ENCODE measurements at places on chromosomes 5 and 9. TPM values are rescaled to one million over a fixed set of nuclear protein-coding genes. Genes with fewer than 3 reads are reported as not detected.

TPPP gene
- total RNA-seq: 5.3 TPM

DND1 gene
- total RNA-seq: 1.4 TPM

NR5A1 gene
- 0.05 TPM for total RNA-seq

HMHB1 gene
- total RNA-seq: not detected

CDH9 gene
- total RNA-seq: not detected

NR2F1 gene
- total RNA-seq: 5.2 TPM

MUSK gene
- not detected for total RNA-seq

AJM1 gene
- 3.5 TPM for total RNA-seq

TAS2R1 gene
- total RNA-seq: not detected

LCN1 gene
- not detected for total RNA-seq

SHOC1 gene
- not detected for total RNA-seq

TYRP1 gene
- not detected for total RNA-seq

TXNDC8 gene
- not detected for total RNA-seq

ANKRD31 gene
- 0.05 TPM for total RNA-seq

GAPVD1 gene
- total RNA-seq: 20.6 TPM

SPARC gene
- total RNA-seq: 17.7 TPM

PCA3 gene
- not detected for total RNA-seq

TAF11L10 gene
- total RNA-seq: not detected

GPRIN1 gene
- 10.3 TPM for total RNA-seq

PDE6A gene
- 0.15 TPM for total RNA-seq

DBH gene
- total RNA-seq: not detected

PCDHGB5 gene
- total RNA-seq: 2.7 TPM

LCN15 gene
- total RNA-seq: not detected

COL5A1 gene
- total RNA-seq: 37.9 TPM

BTNL8 gene
- total RNA-seq: not detected

HRH2 gene
- total RNA-seq: 0.64 TPM

COL27A1 gene
- 14.5 TPM for total RNA-seq

LRRC19 gene
- total RNA-seq: not detected

FBP1 gene
- total RNA-seq: not detected
